Keratinocyte (primary cell): ENCODE measurements at places on chromosomes 7 and 10. TPM values are rescaled to one million over a fixed set of nuclear protein-coding genes. Genes with fewer than 3 reads are reported as not detected.

Gene DNAJC1
- polyA plus RNA-seq = 16.0 to 35.7 TPM (median 24.8 TPM) in 3 replicates

Gene HECW1
- 0.01 to 0.04 TPM in 2 of 3 replicates, not detected in the other for polyA plus RNA-seq

DNA sequence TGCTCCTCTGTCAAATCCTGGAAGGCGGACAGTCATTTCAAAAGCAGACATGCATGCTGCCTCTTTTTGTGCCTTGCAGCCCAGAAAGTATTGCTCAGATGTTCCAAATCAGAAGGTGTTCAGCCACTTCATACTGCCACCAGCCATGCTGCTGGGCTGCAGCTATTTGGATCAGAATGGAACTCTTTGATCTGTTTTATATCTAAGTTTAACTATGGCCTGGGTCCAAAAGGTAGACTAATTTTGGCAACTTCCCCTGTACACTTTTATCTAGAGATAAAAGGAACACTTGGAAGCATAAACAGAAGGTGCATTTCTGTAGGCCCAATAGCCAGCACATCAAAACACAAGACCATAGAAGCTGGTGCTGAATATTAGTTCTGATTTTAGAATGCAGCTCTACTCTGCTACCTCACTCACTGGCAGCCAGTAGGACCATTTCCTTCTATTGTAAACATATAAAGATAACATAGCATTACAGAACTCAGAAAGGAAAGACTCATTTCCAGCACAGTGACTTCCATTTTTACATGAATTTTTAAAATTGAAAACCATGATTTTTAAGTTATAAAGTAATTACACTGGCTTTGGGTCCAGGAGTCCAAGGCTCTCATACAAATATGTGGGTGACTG, 143.1 kb upstream of the CAV2 start:
- no peak for DNase-seq

GRCh38 chr7:70432567-70433001, 699.4 kb upstream of the GALNT17 start:
- no peak for DNase-seq

- DNase-seq = no peak
These were observed 267.2 kb downstream of the PAXIP1 start for GRCh38 chr7:154735766-154736165.

Gene SNCG
- 6.8 to 13.1 TPM (median 7.2 TPM) in 3 replicates for polyA plus RNA-seq

GRCh38 chr10:78778444-78779338, 290.1 kb upstream of the ZMIZ1 start:
- no peak for DNase-seq

DNA sequence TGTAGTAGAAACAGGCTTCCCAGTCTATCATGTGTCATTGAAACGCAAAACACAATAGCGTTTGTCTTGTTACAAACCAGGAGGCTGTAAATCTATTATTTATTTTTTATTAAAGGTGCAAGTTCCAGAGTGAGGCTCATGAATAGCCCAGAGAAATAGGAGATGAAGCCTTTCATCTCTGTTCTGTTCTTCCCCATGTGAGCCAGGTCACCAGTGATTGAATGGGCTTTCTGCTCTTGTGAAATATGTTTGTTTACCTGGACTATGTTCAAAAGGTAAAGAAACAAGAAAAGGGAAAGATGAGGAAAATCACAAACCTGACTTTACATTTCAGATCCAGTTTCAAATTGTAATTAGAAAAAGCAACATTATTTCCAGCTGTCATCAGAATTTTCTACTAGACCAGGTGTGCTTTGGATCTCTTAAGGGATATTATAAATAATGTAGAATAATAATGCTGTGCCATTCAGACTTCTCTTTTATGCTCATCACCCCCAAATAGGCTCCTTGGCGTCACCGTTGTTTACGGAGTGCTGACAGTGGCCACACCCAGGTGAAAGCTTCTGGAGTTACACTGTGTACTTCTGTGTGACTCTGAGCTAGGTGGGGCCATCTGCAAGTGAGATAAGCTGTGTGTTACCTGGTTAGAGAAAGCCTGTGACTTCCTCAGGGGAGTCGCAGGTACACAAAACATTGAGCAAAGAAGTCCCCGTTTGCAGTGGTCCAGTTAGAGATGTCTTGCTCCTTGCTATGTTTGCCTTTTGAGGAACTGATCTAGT, 274.9 kb downstream of the SDK1 start:
- DNase-seq = no peak

- DNase-seq = no peak
These were observed 12.9 kb downstream of the BAG3 start for GRCh38 chr10:119663866-119664698.

DNA sequence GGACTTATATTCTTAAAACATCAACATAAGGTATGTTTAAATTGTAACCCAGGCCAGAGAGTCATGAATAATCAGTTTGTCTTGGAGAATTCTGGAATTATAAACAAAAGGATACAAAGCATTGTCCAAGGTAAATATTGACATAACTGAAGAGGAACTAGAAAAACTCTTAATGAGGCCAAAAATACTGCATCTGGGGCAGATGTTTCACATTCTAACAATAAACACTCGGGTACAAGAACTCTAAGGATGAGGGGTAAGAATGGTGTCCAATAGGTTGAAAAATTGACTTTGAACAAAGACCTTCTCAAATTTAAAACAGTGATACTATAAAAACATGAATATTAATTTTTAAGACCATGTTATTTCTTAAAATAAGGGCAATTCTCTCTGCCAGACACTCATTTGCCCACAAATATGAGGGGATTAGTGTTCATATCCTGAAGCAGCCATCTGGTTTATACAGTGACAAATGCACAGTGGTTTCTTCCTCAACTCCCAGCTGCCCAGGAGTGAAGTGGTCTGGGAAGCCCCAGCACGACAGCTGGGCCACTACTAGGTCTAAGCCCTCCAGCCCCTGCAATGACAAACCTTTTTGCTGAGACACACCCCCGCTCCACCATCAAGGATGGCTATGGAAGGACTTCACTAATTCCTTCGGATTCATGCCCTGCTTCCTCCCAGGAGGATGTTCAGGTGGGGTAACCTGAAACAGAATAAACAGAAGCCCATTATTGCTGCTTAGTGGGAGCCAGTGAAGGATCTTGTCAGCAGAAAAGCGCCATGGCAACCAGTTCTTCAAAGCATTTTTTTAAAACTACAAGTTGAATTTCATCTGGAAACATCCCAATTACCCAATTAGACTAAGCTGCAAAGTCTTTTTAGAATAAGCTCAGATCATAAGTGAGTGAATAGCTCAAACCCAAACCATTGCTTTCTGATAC, 107.5 kb upstream of the ARID5B start:
- DNase-seq = no peak

Gene IFIT5
- polyA plus RNA-seq = 10.7 to 15.8 TPM (median 14.8 TPM) in 3 replicates

GRCh38 chr10:34854147-34854601, 39.1 kb upstream of the PARD3 start:
- no peak for DNase-seq

DNA sequence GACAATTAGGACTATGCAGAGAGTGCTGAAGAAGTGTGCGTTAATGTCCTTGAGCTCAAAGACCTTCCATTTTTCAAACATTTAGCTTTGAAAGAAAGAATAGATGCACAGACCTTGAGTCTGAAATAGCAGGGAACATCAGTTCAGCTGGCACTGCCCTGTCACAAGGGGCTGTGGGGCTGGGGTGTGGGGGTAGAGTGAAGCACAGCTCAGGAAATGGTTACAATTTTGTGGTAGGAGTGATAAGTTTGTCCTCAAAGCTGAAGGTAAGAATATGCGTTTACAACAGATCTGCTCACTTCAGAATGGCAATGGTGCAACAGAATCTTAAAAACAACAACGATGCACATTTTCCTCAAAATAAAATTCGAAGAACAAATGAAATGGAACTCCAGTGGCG, 33.6 kb downstream of the SMKR1 start:
- no peak for DNase-seq

Gene OR9A2
- polyA plus RNA-seq = not detected in 3 replicates

Gene GPR26
- not detected in 3 replicates for polyA plus RNA-seq

DNA sequence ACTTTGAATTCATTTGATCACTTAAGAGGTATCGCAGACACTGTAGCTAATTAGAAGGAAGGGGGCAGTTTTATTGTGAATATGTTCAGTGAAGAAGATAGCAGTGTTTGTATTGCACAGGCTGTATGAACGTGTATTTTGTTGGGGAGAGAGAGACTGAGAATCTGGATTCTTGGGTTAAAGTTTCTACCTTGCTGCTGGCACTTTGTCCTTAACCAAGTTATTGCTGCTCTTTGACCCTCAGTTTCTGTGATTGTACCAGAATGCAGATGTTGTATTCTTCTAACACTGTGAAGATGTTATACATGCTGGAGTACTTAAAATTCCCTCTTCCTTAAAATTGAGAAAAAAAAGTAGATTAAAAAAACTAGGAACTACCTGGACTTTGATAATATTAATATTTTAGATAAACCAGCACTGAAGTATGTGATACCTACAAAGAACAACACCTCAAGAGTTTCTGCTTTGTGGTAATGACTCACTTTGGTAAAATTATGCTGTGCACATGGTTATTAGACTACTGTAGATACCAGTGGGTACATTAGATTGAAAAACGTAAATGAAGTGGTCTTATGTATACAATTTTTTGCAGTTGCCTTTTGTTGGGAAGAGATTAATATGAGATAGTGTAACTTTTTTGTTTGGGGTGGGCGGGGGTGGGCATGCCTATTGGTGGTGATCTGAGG, 321.3 kb downstream of the AUTS2 start:
- no peak for DNase-seq

- DNase-seq = no peak
These were observed 168.3 kb downstream of the PRKAG2 start for GRCh38 chr7:151708610-151709009.
